ENCODE measurements at places on chromosomes 6 and 20.

- no peak for DNase-seq
Observed at GRCh38 chr6:4612636-4613171, 163.5 kb upstream of the CDYL start.

GRCh38 chr6:149403534-149403933 is 3.5 kb downstream of the SUMO4 start:
- no peak for DNase-seq

DNA sequence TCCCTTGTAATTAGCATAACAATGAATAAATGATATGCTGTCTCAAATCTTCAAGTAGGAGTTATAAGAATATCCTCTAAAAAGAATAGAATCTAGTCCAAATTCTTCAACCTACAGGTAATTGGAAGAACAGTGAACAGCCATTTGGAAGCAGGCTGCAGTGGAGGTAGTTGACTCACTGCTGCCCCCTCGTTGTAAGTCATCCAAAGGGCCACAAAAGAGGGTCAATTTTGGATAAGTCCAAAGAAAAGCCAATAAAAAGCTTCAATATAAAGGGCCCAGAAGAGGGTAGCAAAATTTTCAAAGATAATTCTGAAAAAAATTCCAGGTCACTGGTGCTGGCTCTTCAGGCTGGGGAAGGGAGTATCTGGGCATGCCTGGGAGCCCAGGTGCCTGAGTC is 60.8 kb upstream of the SSTR4 start:
- DNase-seq: no peak

GRCh38 chr6:11248974-11249761 is 16.7 kb upstream of the NEDD9 start:
- DNase-seq: no peak

- no peak for DNase-seq
Observed at GRCh38 chr6:14059791-14060436, 57.7 kb upstream of the CD83 start.

DNA sequence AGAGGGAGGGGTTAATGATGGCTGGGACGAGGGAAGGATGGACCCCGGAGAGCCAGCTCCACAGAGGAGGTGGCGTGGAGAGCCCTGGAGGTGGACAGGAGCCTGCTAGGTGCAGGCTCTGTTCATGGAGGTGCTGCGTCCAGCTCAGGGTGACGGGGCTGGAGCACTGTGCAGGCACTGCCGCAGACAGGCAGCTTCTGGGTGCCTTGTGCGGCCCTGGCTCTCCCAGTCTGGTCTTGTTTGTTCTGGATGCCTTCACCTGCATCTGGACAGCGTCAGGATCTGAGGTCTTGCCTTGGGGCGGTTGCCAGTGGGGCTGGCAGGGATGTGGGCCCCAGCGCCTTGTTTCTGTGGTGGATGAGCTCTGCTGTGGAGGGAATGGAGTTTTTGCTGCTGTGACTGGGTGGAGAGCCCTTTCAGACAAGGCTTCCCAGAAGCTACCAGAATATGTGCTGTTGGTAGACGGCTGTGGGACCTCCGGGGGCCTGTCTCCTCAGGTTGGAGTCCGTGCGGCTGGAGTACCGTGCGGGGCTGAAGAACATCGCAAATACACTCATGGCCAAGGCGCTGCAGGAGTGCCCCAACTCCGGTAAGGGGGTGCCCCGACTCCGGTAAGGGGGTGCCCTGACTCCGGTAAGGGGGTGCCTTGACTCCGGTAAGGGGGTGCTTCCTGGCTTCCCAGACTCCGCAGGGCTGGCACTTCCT is 7.8 kb upstream of the C20orf204 start:
- no peak for DNase-seq

DNA sequence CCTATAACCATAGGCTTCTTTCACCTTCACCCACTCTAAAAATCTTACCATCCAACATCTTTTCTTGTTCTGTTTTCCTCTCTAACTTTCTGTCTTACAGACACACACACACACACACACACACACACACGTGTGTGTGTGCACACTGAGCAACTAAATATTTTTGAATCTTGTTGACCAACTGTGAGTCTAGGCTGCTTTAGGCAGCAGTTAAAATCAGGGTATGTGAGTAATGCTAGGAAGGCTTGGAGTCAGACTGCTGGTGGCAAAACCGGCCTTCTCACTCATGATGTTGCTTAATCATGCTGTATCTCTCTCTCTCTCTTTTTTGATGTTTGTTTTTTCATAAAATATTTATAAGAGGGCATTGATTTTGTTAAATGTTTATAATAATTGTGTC is 103.1 kb upstream of the TBX18 start:
- no peak for DNase-seq

DNA sequence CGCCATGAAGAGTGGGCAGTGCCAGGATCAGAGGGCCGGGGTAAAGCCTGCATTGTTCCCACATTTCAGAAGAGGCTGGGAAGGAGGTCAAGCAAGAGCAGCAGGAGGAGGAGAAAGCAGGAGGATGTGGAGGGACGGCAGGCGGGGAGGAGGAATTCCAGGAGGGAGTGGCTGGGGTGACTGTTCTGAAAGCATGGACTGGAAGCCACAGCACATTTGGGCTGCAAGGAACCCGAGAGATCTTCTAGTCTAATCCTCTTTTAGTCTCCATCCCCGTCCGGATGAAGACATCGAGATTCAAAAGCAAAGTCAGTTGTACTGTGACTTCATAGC is 76.9 kb downstream of the FAM50B start:
- no peak for DNase-seq

GRCh38 chr20:19991854-19992253 is 25.3 kb upstream of the NAA20 start:
- no peak for DNase-seq

- no peak for DNase-seq
Observed at GRCh38 chr6:135147637-135148592, 33.2 kb upstream of the MYB start.

DNA sequence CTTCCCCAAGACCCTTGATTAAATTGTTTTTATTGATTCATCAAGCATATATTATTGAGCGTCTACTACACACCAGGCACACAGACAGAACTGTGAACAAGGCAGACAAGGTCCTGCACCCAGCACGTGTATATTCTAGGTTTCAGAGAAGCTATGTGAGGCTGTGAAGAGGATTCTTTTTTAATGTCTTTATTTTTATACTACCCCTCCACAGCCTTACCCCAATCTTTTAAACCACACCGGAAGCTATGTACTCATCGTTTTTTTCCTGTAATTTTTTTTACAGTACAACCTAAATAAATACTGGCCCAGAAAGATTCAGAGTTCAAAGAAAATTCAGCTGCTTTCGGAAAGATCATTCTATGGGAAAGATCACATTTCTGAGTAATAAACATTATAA is 10.0 kb downstream of the SGK1 start:
- DNase-seq: no peak

GRCh38 chr6:101597693-101598092 is 204.2 kb downstream of the GRIK2 start:
- DNase-seq: no peak

Data from B cell (primary cell).